ENCODE measurements at places on chromosomes 6 and 20. TPM values are rescaled to one million over a fixed set of nuclear protein-coding genes. Genes with fewer than 3 reads are reported as not detected.

The VWA7 gene
- 0.54 TPM for total RNA-seq

The ESR1 gene
- total RNA-seq = 0.05 TPM

GRCh38 chr6:12654514-12654913, 62.1 kb upstream of the PHACTR1 start:
- DNase-seq = no peak

DNA sequence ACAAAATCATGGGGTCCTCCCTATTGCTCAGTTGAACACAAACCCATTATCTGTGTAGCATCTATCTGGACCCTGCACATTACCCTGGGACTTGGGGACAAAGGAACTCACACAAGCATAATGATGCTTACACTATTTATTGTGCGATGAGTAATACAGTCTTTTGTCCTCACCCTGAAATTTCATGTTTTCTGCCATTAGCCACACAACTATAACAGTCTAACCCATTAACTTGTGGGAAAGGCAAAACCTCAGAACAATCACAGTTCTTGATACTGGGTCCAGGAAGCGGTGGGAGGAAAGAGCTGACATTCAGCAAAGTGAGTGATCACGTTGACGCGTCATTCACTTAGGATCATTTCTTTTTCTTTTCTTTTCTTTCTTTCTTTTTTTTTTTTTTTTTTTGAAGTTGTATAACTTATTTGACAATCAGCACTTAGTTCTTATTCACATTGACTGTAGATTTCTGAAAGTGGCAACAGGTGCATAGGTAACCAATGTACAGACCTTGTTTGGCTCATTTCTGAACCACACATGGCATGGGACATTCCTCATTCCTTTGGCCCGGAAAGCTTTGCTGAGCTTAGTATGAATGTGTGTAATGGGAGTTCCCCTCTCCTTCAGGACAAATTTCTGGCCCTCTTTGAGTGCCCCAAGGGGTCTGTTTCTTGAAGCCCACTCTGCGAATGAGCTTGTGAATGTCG, 94.8 kb upstream of the CNKSR3 start:
- DNase-seq = peak; percentile 80

- DNase-seq = no peak
Measured at GRCh38 chr6:18177286-18177965, 22.2 kb downstream of the KDM1B start.

GRCh38 chr6:55696041-55696440, 117.0 kb upstream of the HMGCLL1 start:
- DNase-seq = no peak

DNA sequence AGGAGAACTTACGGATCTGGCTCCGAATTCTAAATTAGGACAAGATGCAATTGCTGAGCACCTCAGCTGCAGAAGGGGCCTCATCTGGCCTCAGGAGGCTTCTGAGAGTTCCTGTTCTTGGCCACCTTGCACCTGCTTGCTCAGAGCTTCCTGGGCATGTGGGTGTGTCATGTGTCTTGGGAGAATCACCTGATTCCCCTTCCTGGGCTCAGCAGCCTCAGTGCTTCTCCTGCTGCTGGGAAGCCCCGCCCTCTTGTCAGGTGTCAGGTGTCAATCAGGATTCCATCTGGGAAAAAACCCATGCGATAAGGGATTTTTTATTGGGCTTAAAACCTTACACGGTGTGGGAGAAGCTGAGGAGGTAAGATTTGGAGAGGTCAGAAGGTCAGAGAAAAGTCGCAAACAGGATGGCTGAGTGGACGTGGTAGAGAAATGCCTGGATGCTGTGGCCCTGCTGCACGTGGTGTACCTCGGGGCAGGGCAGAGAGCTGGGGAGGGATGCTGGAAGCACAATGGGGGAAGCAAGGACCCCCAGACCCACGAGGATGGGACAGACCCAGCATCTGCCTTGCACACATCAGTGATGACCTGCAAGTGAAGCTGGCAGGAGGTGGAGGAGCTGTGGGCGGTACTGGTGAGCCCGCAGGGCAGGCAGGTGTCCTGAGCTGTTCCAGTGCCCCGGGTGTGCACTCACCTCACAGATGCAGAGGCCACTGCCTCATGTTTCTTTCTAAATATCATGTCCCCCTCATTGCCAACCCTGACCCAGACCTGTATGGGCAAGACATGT, 170.8 kb downstream of the CDH4 start:
- DNase-seq = no peak

DNA sequence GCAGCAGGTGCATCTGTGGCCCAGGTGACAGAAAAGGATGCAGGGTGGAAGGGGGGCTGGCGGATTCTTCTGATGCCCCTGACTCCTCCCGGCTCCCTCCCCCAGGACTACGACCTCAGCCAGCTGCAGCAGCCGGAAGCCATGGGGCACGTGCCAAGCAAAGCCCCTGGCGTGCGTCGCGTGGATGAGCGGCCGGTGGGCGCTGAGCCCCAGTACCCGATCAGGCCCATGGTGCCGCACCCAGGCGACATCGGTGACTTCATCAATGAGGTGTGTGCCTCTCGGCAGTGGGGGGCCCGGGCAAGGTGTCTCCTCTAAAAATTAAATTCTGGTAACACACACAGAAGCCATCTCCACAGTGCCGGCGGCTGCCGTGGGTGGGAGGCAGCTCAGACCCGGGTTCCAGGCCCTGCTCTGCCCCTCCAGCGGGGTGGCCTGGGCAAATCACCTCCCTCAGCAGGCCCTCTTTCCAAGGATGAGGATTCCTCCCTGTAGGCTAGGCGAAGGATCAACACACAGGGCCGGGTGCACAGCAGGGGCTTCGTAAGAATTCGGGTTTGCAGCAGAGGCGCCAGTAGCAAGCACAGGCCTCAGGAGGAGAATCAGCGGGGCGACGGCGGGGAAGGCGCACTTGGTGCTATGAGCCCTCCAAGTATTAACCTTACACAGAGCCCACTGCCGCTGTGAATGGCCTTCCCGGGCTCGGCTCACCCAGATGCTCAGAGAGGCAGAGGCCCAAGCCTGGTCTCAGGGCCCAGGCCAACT, 131.5 kb downstream of the TAF4 start:
- no peak for DNase-seq

The WFDC2 gene
- total RNA-seq = 2.4 TPM

DNA sequence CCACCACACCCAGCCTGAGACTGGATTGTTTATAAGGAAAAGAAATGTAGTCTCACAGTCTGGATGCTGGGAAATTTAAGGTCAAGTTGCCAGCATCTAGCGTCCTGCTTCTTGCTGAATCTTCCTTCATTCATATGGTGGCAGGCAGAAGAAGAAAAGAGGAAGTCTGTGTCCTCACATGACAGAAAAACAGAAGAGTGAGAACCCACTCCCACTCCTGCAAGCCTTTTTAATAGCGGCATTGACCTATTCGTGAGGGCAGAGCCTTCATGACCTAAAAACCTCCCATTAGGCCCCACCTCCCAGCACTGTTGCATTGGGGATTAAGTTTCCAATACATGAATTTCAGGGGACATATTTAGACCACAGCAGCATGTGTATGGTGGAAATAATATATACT, 160.8 kb upstream of the BMP2 start:
- DNase-seq = no peak

DNA sequence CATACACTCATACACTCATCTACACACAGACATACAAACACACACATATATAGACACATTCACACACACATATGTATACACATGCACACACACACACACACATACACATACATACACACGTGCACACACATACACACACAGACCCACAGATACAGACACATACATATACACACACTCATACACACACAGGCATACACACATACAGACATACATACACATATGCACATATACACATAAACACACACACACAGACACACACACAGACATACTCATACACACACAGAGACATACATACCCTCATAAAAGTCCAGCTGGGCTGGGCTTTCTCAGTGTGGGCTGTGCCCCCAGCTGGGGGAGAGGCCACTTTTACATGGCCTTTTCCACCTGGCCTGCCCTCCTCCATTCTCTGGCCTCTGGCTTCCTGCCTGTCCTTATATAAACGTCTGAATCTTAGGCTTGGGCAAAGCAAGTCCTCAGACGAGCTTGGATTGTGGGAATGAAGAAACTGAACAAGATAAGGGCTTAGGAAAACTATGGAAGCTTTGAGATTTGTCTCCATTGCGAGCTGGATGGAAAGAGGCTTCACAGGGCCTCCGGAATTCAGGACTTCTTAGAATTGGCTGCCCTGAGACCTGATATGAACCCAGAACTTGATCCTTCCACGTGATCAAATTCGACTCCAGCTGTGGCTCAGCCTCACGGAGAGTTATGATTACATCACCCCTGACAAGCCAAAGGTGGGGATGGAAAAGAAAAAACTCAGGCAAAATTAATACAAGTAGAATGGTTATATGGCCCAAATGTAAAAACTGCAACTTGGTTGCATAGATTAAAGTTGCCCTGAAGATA, 22.5 kb upstream of the CST3 start:
- DNase-seq = no peak

DNA sequence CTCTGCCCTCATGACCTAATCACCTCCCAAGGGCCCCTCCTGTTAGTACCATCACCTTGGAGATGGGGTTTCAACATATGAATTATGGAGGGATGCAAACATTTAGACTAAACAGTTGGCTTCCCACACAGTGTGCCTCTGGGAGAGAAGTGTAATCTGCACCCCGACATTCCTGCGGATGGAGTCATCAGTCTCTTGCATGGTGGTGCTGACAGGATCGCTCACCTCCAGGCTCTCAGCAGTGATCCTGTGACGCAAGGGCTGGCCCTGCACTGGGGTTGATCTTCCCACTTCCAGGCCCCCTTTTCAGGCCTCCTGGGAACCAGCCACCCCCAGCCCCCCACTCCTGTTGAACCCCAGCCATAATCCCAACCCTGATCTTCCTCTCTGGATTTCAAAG, 16.0 kb upstream of the PI16 start:
- peak; percentile 78 for DNase-seq

DNA sequence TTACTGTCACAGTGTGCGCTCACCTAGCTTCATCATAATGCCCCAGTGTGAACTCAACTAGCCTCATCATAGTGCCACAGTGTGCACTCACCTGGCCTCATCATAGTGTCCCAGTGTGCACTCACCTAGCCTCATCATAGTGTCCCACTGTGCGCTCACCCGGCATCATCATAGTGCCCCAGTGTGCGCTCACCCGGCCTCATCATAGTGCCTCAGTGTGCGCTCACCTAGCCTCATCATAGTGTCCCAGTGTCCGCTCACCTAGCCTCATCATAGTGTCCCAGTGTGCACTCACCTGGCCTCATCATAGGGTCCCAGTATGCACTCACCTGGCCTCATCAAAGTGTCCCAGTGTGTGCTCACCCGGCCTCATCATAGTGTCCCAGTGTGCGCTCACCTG, 10.6 kb downstream of the TMEM242 start:
- DNase-seq = peak; percentile 12

- no peak for DNase-seq
Measured at GRCh38 chr20:44900231-44900854, 9.5 kb upstream of the PABPC1L start.

The UBD gene
- total RNA-seq = 13.2 TPM

Measured in astrocyte (in vitro differentiated cells and primary cell).